ACHN (cell line): ENCODE measurements at places on chromosomes 7 and 10.

DNA sequence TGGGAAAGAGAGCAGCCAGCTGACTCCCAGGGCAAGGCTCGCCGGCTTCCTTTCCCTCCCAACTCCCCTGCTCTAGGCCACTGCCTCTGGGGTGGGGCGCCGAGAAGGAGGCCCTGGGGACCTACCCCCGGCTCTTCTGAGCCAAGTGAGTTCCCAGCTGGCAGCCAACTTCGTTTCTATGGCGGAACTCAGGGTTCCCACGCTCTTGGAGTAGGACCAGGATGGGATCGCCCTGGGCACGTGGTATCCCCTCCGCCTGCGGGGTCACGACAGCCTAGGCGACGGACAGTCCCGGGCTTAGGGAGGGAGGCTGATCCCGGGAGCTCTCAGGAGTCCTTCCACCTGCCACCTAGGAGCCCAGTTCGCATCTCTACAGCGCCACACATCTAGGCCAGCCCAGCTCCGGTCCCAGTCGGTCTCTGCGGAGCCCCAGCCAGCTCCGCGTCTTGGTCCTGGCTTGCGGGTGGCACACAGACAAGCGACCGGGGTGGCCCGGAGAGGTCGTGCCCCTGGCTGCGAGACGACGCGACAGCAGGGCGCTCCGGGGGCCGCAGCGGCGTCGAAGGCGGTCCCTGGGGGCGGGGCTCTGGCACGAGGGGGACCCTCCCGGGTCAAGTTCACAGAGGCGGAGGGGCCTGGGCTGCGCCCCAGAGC lies 20.5 kb upstream of the GATA3 start:
- DNase-seq, result no peak

DNA sequence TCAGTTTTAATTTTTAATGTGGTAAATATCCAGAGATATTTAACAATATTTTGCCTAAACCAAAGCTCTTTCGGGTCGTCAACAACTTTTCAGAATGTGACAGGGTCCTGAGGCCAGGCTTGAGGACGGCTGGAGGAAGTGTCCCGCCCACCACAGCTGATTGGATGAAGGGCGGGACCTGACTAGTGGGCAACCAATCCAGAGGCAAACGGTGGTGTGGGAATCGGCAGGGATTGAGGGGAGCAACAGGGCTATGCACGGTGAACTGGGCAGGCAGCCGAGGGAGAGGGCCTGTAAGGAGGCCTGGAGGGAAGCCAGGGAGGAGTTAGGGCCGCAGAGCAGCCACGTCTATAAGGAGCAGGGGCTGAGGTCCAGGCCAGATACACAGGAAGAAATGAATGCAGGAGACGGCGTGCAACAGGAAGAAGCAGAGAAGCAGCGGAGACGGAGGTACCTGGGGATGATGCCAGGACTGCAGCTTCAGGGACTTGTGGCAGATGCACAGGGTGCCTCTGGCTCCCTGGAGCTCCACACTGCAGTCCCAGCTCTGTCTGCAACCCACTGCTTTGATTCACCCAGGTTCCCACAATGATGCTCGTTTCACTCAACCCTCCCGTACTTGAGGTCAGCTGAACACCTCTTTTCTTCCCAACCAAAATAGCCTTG lies 46.1 kb upstream of the ZMIZ1 start:
- DNase-seq, result no peak

- no peak for DNase-seq
These were observed 9.6 kb upstream of the INSIG1 start for GRCh38 chr7:155288055-155288454.

GRCh38 chr7:81111781-81112540 lies 193.1 kb upstream of the SEMA3C start:
- no peak for DNase-seq

- DNase-seq, result no peak
These were observed 114.8 kb upstream of the WDR11 start for GRCh38 chr10:120736377-120736776.

DNA sequence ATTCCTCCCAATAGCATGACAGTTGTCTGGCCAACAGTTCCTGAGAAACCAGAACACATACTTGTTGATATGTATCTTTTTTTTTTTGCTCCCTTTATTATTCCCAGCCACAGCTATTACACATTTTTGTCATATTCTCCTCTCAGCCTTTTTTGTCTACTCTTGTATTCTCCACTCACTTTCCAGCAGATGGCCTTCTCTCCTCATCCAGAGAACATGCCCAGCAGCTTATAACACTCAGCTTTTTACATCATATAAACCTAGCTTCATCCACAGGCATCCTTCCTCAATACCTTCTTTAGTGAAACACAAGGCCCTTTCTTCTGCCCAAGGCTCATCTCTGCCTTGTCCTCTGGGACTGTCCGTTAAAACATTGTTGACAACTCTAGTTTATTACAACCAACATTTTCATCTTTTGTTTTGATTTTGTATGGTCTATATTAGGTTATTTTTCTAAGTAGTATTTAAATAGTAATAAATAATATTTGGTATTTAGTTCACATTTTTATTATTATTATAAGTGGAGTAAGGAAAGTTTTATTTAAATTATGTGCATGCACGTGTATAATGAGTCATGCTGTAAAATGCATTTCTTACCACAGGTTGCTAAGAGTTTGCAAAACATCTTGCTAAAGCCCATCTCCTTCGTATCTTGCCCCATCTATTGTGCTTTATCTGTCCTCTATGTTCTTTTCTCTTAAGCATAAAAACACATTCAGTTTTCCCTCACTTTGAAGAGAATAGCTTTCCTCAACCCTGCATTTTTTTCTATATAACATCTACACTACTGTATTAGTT lies 101.5 kb downstream of the ORC5 start:
- peak; percentile 50 for DNase-seq

GRCh38 chr7:30851651-30852307 lies 59.9 kb upstream of the AQP1 start:
- DNase-seq, result no peak

GRCh38 chr7:111499027-111499426 lies 63.3 kb downstream of the IMMP2L start:
- DNase-seq, result peak; percentile 97

GRCh38 chr7:134365341-134366054 lies 48.8 kb upstream of the SLC35B4 start:
- DNase-seq, result no peak

DNA sequence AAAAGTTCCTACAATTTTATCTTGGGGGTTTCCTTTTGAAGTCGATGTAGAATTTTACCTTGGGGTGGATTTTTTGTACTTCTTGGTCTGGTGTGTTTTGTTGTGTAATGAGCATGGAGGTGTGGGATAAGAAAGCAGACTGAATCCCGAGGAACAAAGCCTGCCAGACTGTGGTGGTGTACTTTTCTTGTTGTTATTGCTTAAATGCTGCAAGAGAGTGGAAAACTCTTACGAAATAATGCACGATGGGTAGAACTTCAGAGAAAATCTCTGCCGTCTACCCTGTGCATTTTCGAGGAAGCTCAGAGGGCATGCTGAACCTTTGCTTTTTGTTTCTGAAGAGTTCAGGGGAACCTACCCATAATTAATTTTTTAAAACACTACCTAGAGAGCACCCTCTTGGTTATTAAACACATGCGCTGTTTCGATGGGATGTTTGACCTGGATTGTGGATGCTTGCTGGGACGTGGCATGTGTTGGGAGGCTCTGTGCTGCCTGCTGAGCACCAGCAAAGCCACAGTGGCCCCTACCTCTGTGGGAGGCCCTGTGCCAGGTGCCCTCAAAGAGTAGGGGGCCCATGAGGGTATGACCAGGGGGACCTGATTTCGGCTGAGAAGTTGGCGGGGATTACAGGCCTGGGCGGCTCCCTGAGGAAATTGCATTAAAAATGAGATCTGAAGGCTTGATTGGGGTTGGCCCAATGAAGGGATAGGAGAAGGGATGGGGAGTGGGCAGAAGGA lies 94.1 kb downstream of the TCF7L2 start:
- no peak for DNase-seq

- no peak for DNase-seq
These were observed 13.7 kb downstream of the CPED1 start for GRCh38 chr7:121002048-121002756.

DNA sequence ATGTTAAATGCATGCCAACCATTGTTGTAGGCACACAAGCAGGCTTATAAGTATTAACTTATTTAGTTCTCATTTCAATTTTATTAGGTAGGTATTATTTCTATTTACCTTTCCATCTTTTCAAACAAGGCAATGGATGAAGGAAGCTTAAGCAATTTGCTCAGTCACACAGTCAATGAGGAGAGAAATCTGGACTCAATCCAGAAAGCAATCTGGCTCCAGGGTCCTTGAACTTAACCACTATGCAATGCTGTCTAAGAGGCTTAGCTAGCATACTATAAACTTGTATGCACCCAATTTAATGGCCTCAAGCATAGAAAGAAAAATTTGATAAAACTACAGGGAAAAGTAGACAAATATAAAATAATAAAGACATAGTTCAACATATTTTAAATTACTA lies 88.6 kb downstream of the VWDE start:
- no peak for DNase-seq

GRCh38 chr10:87740254-87740655 lies 77.8 kb downstream of the ATAD1 start:
- no peak for DNase-seq

DNA sequence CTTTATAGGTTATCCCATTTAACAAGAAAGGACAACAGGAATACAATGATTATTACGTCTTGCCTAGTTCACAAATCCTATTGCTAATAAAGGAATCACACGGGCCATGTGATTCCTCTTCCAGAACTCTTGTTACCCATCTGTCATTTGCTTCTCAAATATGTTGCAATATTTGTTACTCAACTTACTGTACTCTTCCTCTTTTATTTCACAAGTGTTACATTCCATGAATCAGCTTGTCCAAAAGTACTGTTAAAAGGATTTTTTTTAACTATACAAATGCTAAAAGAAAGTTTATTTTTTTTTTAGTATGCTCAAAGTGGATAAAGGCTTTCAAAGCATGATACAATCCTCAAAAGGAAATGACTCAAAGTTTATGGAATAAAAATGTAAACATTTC lies 3.9 kb upstream of the CD36 start:
- no peak for DNase-seq

- no peak for DNase-seq
These were observed 30.4 kb downstream of the FZD9 start for GRCh38 chr7:73463966-73464365.

DNA sequence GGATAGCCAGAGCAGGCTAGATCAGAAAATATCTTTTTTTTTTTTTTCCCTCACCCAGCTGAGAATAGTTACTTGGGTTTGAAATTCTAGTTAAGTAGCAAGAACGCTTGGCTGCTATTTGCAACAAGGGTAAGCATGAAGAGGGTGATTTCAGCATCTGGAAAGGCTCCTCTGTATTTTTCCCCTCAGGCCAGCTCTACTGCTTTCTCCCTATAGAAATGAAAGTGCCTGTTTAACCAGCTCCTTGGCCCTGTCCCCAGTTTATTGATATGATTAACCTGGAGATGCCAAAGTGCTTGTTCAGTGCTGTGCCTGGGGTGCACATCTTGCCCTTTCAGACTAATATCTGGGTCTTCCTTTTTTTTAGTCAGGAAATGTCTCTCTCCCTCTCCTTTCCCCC lies 37.1 kb downstream of the AP3M1 start:
- DNase-seq, result peak; percentile 90

DNA sequence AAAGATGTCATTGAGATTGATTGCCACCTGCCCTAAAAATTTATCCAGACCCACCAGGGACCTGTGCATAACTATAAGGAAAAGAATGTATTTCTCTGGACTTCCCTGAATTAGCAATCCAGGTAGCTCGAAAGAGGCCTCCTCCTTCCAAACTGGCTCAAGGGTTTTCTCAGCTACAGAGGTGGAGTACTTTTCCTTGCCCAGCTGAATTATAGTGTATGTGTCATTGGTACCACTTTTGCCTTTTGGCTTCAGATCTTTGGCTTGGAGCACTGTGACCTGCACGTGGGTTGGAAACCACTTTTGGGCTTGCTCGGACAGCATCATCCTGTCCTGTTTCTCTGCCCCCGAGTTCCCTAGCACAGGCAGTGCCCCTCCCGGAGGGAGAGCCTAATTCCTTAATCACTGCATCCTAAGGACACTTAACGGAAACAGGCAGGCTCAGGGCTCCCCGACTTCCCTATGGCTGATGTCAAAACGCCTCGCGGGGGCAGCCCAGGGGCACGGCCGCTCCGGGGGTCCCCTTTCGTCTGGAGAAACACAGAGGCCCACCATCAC lies 825 bp downstream of the RAB11FIP2 start:
- peak; percentile 47 for DNase-seq

- DNase-seq, result no peak
These were observed 295.4 kb upstream of the NPSR1 start for GRCh38 chr7:34362621-34363020.

- no peak for DNase-seq
These were observed 169.3 kb upstream of the TCERG1L start for GRCh38 chr10:131480861-131481260.

GRCh38 chr10:62456611-62457101 lies 82.5 kb downstream of the ZNF365 start:
- no peak for DNase-seq

GRCh38 chr7:140211698-140212097 lies 34.9 kb upstream of the KDM7A start:
- DNase-seq, result no peak

DNA sequence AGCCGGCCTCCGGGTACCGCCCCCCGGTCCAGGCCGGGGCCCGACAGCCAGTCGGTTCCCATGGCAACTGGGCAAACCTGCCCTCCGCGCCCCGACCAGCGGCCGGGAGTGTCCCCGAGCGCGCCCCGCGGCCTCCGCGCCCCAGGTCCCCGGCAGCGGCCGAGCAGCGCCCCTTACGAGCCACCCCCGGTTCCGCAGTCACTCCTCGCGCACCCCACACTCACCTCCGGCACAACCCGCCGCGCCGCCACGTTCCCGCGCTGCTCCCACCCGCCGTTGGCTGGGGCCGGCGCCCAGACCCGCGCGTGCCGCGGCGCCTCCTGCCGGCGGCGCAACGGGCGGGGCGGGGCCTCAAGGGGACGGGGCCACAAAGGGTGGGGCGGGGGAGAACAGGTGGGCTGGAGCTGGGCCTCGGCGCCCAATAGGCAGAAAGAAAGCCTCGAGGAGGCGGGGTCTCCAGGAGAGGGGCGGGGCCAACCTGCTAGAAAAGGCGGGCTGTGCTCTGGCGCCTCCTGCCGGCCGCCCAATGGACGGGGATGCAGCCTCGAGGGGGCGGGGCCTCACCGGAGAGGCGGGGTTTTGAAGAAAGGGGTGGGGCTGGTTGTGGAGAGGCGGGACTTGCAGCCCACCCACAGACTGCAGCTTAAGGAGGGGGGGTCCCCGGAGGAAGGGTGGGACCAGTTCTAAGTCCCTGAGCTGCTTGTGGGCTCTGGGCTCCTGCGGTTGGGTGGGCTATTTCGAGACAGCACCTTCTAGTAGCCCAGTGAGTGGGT lies at the start of gene RADIL:
Gene RADIL (minus strand): TSS at position 345 of the 773 bp plus-strand sequence. CDS start 5,577 bp downstream, outside the sequence.
- peak; percentile 96 for DNase-seq

DNA sequence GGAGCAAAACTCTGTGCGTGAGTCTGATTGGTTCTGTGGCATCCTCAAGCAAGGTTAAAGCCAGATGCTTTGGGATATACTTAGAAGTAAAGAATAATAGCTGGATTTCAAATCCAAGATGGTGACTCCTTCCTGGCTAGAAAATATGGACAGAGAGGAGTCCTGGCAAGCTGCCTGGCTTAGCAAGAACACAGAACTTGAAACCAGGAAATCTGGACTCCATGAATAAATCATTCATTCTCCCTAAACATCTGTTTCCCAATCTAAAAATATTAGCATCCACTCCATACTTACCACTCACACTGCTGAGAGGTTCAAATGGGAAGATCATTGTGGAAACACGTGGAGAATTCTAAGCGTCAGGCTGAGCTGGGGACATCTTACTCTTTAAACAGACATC lies 1074.1 kb upstream of the AUTS2 start:
- DNase-seq, result no peak
